ENCODE measurements at places on chromosomes 11 and 22.

- peak; percentile 84 for DNase-seq
These were observed 1056.3 kb upstream of the CNTN5 start for GRCh38 chr11:97964332-97965004.

- no peak for DNase-seq
These were observed 51.2 kb downstream of the CSTF3 start for GRCh38 chr11:33110083-33110482.

GRCh38 chr11:1878137-1879031 is 13.3 kb downstream of the PRR33 start:
- DNase-seq, result no peak

DNA sequence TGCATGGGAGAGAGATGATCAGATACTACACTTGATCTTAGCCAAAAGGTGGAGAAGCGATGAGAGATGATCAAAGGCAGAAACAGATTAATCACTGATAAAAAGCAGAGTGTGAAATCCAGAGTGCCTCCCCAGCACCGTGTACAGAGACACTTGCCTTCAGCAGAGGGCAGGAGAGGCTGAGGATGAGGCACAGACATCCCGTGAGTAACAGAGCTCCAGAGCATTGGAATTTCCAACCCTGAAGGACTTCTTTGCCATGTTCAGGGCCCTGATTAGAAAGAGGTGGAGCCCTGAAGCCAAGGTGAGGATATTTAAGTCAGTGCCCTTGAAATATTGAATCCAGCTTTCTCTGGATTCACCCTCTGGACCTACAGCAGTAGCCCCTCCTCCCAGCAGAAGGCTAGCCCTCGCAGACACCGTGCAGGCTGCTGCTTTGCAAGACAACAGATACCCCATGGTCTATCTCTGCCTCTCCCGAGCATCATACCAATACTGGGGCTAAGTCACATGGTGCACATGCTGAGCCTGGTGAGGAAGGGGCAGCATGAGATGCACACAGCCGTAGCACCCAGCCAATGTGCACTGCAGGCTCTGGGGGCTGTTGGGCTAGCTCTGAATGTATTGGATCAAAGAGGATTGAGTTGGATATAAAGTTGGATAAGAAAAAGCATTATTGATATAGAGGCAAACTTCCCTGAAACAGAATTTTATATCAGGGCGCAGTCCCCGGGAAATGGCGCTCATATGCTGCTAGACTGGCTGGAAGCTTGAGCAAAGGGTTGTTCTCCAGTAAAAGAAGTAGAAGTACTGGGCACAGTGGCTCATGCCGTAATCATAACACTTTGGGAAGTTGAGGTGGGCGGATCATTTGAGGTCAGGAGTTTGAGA is 200.3 kb upstream of the B3GAT1 start:
- no peak for DNase-seq

GRCh38 chr11:75132080-75132479 is 18.8 kb upstream of the SLCO2B1 start:
- DNase-seq, result no peak

DNA sequence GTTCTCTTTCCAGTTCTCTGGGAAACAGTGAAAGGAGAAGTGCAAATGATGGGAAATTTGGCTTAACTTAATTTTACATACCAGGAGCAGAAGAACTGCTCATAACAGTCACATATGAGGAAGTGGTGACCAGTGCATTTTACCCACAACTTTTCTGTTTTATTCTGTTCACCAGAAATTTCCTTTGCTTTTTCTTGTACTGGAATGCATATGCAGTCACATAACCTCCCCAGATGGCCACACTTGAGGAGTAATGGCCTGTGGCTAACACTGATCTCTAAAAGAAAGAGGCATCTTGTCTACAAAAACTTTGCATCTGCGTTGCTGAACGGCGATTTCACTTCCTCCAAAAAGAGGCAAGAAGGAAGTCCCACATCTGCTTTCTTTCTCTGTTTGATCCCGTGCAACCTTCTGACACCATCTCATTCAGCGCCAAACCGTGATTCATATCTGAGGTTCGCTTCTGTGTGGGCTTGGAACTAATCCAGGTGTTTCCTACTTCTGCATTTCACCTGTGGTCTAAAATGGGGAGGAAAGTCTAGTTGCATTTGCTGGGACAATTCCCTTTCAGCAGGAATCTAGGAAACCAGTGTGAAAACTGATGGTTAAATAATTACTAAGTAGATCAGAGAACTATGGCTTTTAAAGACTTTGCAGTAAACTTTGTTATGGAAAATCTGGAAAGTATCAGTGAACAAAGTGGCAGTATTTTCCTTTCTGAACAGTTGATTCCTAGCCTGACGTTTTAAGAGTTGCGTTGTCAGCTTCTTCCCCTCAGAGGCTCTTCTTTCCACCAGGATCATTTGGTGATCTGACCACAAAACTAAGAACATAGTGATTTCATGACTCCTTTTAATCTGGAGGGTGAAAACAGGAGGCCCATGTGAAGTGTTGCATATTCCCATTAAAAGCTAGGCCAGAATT is 4.2 kb upstream of the MPEG1 start:
- peak; percentile 61 for DNase-seq
